ENCODE measurements at places on chromosomes 16 and 17.

DNA sequence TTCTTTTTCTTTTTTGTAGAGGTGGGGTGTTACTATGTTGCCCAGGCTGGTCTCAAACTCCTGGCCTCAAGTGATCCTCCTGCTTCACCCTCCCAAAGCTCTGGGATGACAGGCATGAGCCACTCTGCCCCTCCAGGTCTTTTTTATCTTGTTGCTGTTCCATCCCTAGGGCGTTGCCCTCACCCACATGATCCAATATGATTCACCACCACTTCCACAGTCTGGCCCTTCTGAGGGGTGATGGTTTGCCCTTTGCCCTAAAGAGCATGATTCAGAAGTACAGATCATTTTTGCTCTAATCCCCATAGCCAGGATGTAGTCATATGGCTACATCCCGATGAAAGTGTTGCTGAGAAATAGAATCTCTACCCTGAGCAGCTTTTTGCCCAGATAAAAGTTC, 18.8 kb downstream of the STX4 start:
- DNase-seq: no peak

- peak; percentile 50 for DNase-seq
Measured at GRCh38 chr17:3594051-3594800, 15.0 kb downstream of the TRPV1 start.

DNA sequence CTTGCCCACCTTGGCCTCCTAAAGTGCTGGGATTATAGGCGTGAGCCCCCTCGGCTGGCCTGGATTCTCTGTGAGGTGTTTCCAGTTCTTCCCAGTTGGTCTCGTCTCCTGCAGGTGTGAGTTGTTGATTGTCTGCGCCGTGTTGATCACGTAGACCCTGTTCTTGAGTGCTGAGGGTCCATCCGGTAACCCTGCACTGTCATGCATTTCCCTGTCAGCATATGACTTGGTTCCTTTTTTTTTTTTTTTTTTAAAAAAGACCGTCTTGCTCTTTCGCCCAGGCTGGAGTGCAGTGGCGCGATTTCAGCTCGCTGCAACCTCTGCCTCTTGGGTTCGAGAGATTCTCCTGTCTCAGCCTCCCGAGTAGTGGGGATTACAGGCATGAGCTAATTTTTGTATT, 17.3 kb downstream of the MGRN1 start:
- DNase-seq: no peak

- no peak for DNase-seq
Measured at GRCh38 chr17:36485805-36486203, 677 bp upstream of the ZNHIT3 start.

DNA sequence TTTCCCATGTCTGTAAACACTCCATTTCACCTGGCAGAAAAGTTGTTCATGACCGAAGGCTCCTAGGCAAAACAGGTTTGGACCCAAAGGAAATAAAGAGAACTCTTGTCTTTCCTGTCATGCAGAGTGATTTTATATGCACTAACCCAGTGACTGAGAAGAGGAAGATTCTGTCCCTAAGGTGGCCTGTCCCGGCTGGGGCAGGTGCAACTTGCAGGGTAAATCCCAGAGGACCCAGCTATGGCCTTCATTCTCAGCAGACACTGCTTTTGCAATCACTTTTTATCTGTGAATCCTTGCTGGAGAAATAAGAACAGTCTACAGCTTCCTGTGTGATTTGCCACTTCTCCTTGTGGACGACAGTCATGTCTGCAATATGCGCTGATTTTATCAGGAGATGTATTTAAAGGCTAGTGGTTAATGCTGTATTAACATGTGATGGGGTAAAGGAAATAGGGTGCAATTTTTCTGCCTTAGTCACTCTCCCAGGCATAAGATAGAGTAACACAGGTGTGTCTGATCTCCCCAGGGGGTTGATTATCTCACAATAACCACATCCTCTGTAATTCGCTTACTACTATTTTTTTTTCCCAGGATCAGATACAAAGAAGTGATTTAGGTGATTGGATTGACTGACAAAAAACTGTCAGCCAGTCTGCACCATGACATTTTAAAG, 696.8 kb upstream of the SOX9 start:
- no peak for DNase-seq

DNA sequence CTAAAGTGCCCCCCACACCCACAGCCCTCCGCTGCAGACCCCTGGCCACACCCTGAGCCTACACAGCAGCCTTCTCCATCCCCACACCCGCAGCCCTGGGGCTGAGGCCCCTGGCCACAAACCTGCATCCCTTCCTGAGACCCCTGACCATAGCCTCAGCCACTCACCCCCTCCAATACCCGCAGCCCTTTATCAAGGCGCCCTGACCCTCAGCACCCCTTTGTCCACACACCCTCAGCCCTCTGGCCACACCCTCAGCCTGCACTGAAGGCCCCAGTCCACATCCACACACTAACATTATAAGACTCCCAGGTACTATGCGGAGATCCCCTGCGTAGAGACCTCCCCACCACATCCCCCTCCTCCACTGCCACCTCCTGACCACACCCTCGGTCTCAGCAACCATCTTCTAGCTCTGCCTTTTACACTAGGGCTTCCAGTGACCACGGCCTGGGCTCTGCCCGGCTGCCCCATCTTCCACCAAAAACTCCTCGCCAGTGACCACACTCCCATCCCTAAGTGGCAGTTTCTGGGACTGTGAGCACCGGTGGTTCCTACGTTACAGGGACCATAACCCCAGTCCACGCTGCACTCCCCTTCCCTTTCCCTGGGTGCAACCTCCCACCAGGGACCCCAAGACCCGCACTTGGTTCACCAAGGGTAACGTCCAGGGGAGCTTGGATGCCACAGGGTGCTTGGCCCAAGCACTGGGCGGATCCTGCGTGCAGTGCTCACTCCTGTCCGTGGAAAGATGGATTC, 818 bp downstream of the TPPP3 start:
- DNase-seq: no peak

DNA sequence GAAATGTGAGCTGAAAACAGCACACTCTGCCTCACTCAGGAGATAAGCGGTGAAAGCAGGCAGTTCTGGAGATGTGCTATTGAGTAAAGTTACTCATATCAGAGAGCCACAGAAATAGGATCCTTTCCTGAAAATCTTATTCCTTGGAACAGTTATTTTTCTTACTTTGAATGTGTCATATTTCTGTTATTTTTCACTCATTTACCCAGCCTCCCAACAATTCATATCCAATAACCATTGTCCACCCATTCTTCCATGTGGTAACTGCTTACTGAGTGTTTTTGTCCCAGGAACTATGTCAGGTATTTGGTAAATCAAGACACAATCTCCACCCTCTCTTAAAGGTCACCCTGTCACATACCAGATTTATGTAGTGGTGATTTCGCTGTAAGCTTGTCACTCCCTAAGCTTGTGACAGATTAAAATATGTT, 144.9 kb downstream of the PARN start:
- no peak for DNase-seq

DNA sequence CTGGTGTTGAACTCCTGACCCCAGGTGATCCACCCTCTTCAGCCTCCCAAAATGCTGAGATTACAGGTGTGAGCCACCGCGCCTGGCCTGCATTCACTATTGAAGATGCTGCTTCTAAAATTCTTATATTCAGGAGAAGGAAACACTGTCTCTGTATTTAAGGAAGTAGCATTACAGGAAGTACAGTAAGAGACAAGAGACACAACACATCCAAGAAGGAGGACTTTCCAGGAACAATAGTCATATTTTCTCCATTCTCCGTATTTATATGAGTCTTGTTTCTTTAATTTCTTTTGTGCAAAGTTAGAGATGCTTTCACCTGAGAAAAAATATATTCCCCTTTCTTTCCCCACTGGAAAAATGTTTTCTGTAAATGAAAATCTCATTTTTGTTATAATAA, 18.3 kb upstream of the ABCA3 start:
- DNase-seq: no peak

DNA sequence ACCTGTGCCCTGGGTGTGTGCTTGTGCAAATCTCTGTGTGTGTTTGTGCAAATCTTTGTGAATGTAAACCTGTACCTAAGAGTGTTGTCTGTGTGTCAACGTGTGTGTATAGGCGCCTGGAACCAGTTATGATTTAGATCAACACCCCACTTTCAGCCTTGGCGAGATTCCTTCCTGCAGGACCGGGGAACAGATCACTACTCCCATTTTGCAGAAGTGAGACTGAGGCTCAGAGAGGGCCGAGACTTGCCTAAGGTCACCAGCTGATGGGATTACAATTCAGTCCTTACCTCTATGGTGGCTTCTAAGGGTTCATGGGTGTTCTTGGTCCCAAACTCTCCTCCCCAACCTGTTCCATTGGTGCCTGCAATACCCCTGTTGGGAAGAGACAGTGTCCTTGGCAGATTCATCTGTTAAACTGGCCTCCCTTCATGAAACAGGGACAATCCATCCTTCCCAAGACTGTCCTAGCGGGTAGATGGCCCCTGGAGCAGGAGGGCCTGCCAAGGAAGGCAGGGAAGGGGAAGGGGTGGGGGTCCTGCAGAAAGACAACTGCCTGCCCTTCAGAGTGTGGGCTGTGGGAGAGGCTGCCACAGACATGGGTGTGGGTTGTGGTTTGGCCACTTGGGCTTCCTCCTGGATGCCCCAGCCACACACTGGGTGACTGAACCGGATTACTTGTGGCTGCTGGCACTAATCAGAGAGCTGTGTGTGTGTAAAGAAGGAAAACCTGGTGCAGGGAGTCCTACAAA, 6.9 kb upstream of the MAPK7 start:
- DNase-seq: no peak

GRCh38 chr16:27222249-27223225, 19.2 kb downstream of the KDM8 start:
- no peak for DNase-seq

DNA sequence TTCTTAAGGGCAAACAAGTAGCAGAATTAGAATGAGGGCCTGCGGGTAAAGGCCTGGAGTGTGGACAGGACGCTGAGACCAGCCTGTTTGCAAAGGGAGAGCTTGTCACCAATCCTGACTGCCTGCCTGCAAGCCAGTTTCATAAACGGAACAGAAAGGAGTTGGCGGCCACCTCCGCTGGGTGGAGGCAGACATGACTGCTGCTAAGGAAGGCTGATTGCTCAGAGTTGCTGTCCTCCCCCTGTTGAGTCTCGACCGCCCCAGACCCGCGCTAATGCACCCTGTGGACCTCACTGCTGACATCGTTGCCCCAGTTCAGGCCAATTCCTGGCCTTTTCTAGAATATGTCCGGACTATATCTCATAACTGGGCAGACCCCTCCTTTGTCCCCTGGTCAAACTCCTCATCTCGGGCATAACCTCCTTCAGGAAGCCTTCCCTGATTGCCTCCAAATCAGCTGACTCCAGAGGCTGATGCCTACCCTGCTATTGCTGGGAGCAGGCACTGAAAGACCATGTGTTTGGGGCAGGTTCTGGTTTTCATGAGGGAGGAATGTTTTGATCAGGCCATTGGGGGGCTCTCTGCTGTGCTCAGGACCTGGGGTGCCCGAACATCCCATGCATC, 153.0 kb upstream of the CIBAR2 start:
- no peak for DNase-seq

- no peak for DNase-seq
Measured at GRCh38 chr16:4246777-4247459, 5.0 kb upstream of the SRL start.

GRCh38 chr17:54945671-54946070, 22.8 kb downstream of the COX11 start:
- DNase-seq: no peak

- no peak for DNase-seq
Measured at GRCh38 chr16:66044089-66044488, 322.4 kb upstream of the CDH5 start.

Data from pons (tissue), 1 donor.